Adrenal gland (tissue), 19 donors: ENCODE measurements at places on chromosomes 6 and 20. TPM values are rescaled to one million over a fixed set of nuclear protein-coding genes. Genes with fewer than 3 reads are reported as not detected.

DNA sequence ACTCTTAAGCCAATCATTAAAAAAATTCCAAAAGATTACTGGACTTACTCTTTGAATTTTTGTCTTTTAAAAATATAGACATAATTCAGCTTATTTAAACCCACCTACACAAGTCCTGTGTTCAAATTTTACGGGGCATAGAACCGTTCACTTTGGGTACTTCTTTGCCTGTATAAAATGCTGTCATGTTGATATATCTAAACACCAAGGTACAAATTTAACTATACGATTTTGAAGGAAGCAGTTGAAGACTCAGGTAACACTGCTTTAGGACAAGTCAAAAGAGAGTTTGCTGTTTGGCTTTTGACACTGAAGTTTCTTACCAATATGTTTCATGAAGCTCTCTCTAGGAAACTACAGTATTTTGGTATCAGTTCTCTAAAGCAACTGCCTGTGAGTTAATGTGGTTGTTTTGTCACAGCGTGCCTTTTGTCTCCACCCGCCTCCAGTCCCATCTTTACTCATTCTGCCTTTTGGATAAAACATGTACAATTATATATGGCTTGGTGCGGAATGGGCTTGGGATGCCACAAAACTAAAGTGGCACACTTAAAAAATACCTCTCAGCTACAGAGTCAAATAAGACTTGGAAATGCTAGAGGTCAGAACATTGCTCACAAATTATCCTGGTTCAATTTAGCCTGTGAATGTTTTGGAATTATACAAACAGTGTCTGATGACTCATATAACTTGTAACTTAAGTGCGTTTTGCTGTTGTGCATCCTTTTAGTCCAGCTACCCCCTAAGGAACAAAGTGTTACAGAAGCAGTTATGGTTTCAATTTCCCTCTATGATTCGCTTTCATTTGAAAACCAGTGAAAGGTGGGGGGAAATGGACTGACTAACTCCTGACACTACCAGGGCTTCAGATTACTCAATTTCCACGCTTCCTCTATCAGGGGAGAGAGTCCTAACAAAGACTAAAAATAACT lies 38.7 kb downstream of the RGS17 start:
- H3K27me3 ChIP-seq = no peaks in the 10 kb centered on the region
- DNase-seq = no peak
- no peak overlapping the region for H3K27ac ChIP-seq
- no peak overlapping the region for H3K4me3 ChIP-seq
- H3K4me1 ChIP-seq = no peaks in the 10 kb centered on the region

DNA sequence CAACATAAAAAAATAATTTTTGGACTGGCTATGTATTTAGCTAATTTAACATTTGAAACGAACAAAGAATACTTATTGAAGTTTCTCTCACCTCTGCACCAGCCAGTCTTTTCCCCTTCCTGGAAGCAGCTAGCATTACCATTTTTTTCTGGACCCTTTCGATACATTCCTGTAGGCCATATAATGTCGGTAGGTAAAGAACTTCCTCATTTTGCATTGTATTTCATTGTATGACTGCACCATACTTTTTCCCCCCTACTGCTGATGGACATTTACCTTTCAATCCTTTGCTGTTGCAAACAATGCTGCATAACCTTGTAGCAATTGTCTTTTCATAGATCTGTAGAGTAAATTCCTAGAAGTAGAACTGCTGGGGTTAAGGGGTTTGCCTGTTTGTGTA lies 17.6 kb downstream of the CBFA2T2 start:
- no peaks in the 10 kb centered on the region for H3K4me1 ChIP-seq
- no peak overlapping the region for H3K27ac ChIP-seq
- no peak for DNase-seq

- H3K4me1 ChIP-seq = no peaks in the 10 kb centered on the region
- H3K27ac ChIP-seq = no peak overlapping the region
- DNase-seq = no peak
- H3K27me3 ChIP-seq = no peaks in the 10 kb centered on the region
- H3K4me3 ChIP-seq = no peak overlapping the region
These were observed 333.7 kb downstream of the MEI4 start for GRCh38 chr6:77986380-77987034.

- H3K36me3 ChIP-seq = no peaks in the 10 kb centered on the region
- no peaks in the 10 kb centered on the region for H3K4me1 ChIP-seq
- H3K27ac ChIP-seq = no peak overlapping the region
- H3K27me3 ChIP-seq = no peaks in the 10 kb centered on the region
- no peak for DNase-seq
These were observed 61.7 kb downstream of the TMEM242 start for GRCh38 chr6:157261606-157262005.

TMEM30A gene
- 101 TPM for total RNA-seq

DNA sequence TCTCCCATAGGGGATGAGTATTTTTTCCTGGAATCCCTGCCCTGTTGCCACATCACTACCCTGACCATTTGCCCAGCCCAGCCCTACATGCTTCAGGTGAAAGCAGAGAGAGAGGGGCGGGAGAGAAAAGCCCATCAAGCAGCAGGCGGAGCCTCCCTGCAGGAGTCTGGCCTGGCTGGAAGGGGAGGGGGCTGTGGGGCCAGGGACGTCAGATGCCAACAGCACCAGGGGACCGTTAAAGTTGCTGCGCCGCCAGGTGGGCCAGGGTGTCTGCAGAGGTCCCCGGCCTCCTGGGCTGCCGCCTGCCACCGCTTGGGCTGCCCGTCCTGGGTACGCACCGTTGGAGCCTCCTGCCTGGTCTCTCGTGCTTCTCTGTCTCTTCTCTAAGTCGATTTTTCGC lies 757 bp upstream of the R3HDML start:
- H3K27ac ChIP-seq = no peak overlapping the region
- DNase-seq = no peak
- H3K4me3 ChIP-seq = no peak overlapping the region
- H3K27me3 ChIP-seq = no peaks in the 10 kb centered on the region
- no peaks in the 10 kb centered on the region for H3K36me3 ChIP-seq

TRIM15 gene
- total RNA-seq = not detected

DNA sequence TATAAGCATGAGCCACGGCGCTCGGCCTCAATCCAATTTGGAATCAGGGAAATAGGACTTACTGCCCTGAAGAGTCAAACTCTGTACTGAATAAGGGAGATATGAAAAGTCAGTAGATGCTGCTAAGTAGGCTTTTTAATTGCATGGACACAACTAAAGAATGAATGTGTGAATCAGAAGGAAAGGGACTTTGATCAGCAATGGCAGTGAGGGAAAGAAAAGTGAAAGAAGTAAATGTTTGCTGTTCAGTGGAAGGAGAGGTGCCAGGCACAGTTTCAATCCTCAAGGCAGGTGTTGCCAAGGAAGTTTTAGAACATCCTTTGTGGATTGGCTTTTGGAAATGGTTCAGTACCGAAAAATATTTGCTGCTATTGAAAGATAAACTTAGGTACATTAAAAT lies 62.2 kb upstream of the GCM1 start:
- no peaks in the 10 kb centered on the region for H3K4me1 ChIP-seq
- no peak overlapping the region for H3K4me3 ChIP-seq
- no peaks in the 10 kb centered on the region for H3K27me3 ChIP-seq
- DNase-seq = no peak
- H3K36me3 ChIP-seq = no peaks in the 10 kb centered on the region

GRCh38 chr6:37050045-37050853 lies 44.8 kb downstream of the FGD2 start:
- no peaks in the 10 kb centered on the region for H3K36me3 ChIP-seq
- H3K27ac ChIP-seq = peak overlapping the region; percentile 76
- H3K27me3 ChIP-seq = no peaks in the 10 kb centered on the region
- peak; percentile 85 for DNase-seq
- no peak overlapping the region for H3K4me3 ChIP-seq

DNA sequence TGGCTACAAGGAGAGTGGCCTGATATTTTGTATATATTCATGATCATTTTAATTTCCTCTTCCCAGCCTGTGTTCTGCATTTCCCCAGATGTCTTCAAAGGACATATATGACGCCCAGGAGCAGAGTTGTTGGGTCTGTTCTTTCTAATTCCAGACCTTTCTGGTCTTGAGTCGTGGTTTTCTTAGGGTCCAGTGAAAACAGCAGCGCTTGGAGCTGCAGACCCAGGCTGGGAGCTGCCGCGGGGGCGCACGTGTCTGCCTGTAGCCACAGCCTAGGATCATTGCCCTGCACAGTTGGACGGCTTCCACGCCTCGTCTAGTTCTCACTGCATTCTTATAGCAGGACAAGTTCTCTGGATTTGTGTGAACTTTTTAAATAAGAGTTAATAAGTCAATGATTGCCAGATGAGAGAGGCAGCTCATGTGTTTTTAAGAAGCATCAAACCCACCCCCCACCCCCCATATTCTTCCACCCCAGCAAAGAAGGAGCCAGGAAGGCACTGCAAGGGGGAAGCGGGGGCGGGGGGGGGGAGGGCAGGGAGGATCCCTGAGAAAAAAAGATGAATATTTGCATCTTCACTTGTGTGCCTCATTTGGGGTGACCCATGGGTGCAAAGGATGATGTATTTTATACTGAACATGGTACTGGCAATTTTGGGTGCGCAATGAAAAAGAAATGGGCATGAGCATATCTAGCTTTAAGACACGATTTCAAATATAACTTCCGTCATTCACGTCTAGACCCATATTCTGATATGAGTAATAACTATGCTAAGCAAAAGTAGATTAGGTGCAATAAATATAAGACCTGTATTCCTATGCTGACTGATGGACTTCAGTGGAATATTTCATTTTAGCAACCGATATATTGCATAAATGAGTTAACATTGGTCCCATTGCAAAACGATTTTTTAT lies 160.0 kb downstream of the TBXT start:
- no peak overlapping the region for H3K27ac ChIP-seq
- peak; percentile 82 for DNase-seq
- no peaks in the 10 kb centered on the region for H3K36me3 ChIP-seq
- H3K4me1 ChIP-seq = peaks cover 31% of the 10 kb centered on the region
- peak overlapping the region; percentile 47 for H3K4me3 ChIP-seq
- H3K27me3 ChIP-seq = no peaks in the 10 kb centered on the region

- H3K36me3 ChIP-seq = no peaks in the 10 kb centered on the region
- no peak overlapping the region for H3K4me3 ChIP-seq
- DNase-seq = no peak
These were observed 83.5 kb downstream of the SCML4 start for GRCh38 chr6:107740496-107741190.

GRCh38 chr6:93992976-93993375 lies 573.6 kb upstream of the EPHA7 start:
- no peak overlapping the region for H3K27ac ChIP-seq
- H3K27me3 ChIP-seq = no peaks in the 10 kb centered on the region
- no peaks in the 10 kb centered on the region for H3K4me1 ChIP-seq
- H3K4me3 ChIP-seq = no peak overlapping the region
- DNase-seq = no peak
- H3K36me3 ChIP-seq = no peaks in the 10 kb centered on the region

DNA sequence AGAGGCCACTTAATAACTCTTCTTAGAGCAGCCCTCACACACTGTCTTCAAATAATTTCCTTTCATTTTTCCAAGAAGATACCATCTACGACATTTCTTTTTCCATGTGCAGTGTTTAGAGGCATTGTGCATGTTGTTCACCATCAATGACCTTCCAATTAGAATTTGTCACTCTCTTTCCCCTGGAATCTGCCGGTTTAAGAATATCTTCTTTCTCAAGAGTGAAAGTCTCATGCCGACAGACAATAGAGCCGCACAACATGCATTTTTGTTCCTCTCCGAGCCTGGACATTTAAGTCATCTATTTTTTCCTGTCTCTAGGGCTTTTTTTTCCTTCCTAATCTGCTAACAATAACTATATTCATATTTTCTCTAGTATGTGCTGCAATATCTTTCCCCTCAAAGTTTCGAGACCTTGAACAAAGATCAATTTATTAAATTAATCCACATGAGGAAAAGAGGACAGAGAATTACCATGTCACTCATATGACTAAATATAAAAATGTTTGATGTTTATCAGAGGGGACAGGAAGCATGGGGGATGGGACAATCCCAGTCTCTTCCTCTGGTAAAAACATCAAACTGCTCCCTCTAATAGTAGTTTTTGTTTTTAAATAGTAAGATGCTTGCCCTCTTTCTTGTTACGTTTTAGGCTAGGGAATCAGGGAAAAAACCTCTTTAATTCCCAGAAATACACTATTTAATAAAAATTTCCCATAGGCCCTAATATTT lies 893.4 kb downstream of the C6orf118 start:
- no peak overlapping the region for H3K4me3 ChIP-seq
- H3K4me1 ChIP-seq = no peaks in the 10 kb centered on the region
- DNase-seq = no peak
- H3K27me3 ChIP-seq = no peaks in the 10 kb centered on the region

GRCh38 chr6:152975204-152975915 lies 7.5 kb downstream of the FBXO5 start:
- no peak overlapping the region for H3K4me3 ChIP-seq
- H3K27me3 ChIP-seq = no peaks in the 10 kb centered on the region
- H3K27ac ChIP-seq = no peak overlapping the region
- peaks cover 3% of the 10 kb centered on the region for H3K4me1 ChIP-seq

SEL1L2 gene
- 0.22 TPM for total RNA-seq
